ENCODE measurements at places on chromosomes 4 and X.

DNA sequence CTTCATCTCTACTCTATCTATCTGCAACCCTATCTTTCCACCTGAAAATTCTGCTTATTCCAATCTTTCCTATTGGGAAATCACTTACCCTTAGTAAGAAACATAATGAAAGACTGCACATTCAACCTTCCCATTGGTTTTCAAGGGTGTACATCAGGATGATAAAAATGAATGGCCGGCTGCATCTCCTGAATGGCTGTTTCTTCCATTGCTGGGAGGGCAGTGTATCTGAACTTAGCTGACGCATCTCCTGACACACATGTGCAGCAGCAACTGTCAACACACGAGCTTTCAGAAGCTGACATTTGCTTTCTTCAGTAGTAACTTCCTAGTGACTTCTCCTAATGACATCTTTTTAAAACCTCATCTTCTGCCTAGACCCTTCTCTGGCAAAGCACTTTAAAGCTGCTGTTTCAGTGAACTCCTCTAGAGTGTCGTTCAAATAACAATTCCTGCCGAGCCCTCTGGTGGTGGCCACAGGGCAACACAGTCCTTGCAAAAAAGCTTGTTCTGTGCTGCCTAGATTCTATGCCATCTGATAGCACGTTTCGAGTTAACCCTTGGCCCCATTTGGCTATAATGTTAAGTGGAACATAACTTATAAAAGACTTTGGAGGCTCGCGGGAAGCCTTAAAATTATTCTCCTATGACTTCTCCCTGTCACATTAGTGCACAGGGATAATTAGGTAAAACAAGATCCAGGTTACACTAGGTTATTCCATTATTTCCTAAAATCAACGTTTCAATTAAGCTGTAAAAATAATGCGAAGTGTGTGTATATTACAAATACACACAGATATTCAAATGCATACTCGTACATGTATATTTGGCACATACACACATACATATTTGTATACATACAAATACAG is 2340.7 kb downstream of the PCDH7 start:
- no peak for DNase-seq

DNA sequence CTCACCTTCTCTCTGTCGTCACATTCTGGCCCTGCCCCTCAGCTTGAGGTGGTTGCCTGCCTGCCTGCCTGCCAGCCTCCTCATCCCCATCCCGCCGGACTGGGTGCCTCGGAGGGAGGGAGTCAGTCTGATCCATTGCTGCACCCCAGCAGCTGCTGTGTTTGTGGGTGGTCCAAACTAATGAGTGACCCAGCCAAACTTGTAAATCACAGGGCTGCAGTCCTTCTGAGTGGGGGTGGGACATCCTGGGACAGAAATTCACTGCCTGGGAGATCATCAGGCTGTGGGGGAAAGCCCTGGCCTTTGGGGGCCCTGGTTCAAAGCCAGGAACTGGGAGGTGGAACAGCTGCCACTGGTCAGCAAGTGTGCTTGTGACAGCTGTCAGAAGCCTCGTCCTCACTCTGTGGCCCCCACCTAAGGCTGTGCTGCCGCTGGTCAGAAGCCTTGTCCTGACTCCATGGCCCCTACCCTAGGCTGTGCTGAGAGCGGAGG is 5.6 kb downstream of the GPR78 start:
- no peak for DNase-seq

DNA sequence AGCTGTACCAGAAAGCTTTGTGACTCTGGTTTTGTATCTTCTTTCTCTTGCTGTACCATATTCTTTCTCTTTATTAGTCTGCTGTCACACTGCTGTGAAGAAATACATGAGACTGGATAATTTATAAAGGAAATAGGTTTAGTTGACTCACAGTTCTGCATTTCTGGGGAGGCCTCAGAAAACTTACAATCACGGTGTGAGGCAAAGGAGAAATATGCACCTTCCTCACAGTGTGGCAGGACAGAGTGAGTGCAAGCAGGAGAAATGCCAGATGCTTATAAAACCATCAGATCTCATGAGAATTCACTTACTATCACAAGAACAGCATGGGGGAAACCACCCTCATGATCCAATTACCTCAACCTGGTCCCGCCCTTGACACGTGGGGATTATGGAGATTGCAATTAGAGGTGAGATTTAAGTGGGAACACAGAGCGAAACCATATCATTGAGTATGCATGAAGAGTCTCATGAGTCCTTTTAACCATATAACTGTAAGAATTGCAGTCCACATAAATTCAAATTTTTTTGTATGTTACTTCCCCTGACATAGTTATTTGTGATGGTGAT is 67.4 kb upstream of the INPP4B start:
- no peak for DNase-seq

DNA sequence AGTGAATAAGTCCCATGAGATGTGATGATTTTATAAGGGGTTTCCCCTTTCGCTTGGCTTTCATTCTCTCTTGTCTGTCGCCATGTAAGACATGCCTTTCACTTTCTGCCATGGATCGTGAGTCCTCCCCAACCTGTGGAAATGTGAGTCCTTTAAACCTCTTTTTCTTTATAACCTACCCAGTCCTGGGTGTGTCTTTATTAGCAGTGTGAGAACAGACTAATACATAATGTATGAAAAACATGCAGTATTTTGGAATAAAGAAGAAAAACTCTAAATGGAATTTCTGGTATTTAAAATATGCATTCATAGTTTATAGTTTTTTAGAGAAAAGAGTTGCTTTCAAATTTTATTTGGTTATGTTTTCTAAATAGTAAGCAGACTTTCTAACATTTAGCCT is 360.7 kb downstream of the PCDH7 start:
- no peak for DNase-seq

- DNase-seq, result no peak
Observed at GRCh38 chr4:118741301-118741855, 56.2 kb downstream of the METTL14 start.

- no peak for DNase-seq
Observed at GRCh38 chr4:105148776-105149175, 2.1 kb downstream of the TET2 start.

DNA sequence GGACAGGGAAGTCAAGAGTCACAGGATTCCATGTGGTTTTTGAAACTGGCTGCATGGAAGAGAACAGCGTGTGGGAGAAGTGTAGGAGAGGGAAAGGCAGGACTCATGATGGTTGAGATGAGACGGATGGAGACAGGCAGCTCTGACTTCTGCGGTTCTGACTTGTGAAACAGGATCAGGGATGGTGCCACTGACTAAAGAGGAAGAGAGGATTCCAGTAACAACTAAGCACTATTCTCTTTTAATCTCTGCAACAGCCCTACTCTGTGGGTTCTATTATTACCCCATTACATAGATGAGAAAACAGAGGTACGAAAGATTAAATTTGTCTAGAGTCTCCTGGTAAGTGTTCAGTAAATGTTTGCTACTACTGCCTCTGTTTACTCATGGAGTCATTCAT is 156.3 kb downstream of the CBR4 start:
- DNase-seq, result no peak

DNA sequence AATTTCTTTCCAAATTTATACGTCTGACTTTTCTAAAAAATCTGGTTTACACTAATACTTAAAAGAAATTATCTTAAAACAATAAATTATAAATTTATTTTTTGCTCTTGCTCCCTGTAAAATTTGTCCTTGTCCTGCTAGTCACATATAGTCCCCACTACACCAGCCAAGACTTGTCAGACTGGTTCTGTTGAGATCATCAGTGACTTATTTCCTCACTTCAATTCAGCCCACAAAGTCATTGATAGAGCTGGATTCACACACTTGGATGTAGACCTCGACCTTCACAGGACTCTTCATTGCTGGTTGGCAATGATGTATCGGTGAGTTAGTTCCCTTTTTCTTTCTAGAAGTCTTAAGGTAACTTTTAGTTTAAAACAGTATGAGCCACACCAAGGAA is at the start of gene TMPRSS11E:
TMPRSS11E (plus strand) TSS at position 263 of the 400 bp plus-strand sequence; CDS start at position 313, 50 bp downstream.
- DNase-seq, result no peak

DNA sequence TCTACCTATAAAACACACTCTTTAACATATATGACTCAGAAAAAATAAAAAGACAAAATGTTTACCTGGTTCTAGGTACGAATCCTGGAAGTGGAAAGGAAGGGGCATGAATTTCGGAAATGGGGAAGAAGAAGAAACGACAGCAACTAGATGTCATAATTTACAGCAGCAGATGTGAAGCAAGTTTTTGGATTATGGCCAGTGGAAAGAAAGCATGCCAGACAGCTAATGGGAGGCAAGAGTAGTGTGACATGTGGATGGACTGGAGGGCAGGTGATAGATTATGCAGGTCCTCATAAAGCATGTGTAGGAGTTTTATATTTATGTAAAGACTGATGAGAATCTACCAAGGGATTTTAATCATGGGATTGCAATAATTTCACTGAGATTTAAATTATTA is 279.0 kb upstream of the TACR3 start:
- DNase-seq, result no peak

GRCh38 chrX:148043271-148043855 is 62.2 kb downstream of the FMR1NB start:
- DNase-seq, result no peak

DNA sequence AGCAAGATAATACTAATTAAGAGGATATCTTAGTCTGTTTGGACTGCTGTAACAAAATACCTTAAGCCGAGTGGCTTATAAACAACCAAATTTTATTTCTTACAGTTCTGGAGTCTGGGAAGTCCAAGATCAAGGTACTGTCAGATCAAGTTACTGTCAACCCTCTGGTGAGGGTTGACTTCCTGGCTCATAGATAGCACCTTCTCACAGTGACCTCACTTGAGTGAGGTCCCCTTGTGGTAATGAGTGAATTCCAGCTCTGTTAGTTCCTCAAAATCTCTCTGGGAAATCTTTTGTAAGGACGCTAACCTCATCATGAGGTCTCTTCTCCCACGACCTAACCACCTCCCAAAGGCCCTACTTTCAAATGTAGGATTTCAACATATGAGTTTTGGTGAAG is 36.9 kb upstream of the ADGRA3 start:
- no peak for DNase-seq
